ENCODE measurements at places on chromosomes 5 and 9. TPM values are rescaled to one million over a fixed set of nuclear protein-coding genes. Genes with fewer than 3 reads are reported as not detected.

PCDHA1 gene
- total RNA-seq = not detected

SLC36A2 gene
- total RNA-seq = 0.47 TPM

SLC6A18 gene
- total RNA-seq = not detected

STK10 gene
- 39.2 TPM for total RNA-seq

GABRA1 gene
- not detected for total RNA-seq

CCL27 gene
- total RNA-seq = not detected

GRCh38 chr5:172602783-172603231 is 38.3 kb upstream of the NEURL1B start:
- DNase-seq = no peak

DNA sequence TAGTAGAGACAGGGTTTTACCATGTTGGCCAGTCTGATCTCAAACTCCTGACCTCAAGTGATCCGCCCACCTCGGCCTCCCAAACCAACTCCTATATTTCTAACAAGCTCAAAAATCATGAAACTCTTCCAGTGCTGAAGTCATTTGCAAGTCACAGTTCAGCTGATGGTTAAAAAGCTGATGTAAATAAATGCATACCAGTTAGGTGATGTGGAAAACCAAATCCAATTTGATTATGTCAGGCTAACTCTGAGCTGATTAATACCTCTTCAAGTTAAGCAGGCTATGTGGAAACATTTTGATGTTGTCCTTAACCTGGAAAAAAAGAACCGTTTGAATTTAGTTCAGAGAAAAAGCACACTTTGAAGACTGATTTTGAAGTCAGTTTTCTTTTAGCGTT is 51.0 kb downstream of the TMEM252 start:
- no peak for DNase-seq

DNA sequence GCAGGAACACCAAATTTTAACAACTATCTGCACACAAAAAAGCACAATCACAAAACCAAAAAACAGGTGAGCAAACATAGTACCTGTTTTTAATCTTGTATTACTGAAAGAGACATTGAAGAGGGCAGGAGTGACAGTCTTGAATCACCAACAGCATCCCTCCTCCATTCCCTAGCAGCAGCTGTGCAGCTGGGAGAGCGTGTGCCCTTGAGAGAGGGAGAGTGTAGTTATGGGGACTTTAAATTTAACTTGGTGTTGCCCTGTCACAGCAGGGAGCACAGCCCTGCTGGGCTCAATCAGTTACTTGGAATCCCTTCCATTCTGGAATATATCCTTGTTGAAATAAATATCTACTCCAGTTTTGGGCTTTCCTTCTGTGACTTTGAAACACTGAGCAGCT is 1938.7 kb upstream of the NUDT12 start:
- no peak for DNase-seq

DNA sequence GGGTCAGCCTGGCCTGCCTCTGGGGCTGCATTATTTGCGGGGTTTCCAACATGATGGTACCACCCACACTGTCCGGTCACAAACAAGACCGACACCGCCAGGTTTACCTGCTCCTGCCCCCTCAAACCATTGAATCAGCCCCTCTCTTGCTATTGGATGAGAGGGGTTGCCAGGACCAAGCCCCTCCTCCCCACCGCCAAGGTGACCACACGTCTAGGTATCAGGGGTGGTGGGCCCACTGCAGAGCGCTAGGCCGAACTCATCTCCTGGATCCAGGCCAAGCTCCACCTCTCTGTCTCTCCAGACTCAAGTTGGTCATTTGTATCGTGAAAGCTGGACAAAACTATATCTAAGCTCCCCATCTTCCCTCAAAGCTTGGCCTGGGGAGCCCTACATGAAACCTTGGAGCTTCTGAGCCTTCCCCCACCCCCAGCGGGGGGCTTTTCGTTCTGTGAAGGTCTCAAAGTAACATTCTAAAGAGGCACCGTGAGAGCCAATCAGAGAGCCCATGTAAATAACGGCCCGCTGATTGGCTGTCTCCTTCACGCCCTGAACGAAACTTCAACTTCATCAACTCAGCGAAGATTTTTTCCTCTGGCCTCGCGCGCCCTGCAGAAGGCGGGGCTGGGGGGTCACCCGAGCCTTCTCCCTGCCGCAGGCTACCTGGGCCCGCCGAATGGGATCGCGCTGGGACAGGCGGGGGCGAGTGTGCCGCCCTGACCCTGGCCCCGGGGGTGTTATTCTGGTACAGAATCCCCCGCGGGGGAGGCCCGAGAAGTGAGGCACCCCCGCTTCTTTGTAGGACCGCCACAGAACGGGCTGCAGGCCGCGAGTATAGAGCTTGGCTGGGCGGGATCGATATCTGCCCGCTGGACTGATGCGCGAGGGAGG is 49.6 kb upstream of the PSD2 start:
- peak; percentile 50 for DNase-seq

DNA sequence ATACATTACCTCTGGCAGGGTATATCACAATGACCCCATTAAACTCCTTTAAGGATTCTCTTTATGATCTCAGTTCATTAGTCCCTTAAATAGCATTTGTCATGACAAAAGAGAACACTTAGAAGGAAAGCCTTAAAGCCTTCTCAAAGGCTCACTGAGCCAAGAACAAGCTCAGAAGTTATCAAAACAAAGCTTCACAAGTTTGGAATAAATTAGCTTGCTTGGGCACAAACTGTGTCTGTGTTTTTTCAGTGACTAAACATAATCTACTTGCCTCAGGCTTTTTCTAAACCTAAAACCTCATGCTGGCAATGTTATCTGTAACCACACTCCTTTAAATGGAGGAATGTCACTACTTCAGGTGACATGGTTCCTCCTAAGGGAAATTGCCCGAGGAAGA is 1114.9 kb upstream of the C9orf72 start:
- DNase-seq = no peak

DNA sequence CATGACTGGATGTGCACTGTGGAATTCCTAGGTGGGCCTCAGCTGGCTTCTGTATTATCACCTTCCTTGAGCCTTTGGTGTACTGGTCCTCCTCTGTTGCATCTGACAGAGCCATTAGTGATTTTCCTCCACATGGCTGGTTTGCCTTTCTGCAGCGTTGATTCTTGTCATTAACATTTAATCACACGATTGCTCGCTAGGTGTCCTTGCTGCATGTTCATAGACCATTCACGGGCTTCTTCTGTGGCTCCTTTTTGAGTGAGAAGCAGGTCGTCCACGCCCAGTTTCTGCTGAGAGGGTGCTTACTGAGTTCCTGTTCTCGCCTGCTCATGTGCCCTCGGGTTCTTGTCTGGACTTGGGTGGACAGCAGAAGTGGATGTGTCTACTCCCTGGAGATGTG is 29.3 kb downstream of the ADAMTS16 start:
- DNase-seq = no peak

- DNase-seq = no peak
Observed at GRCh38 chr9:21252721-21253547, 13.1 kb upstream of the IFNA14 start.

DNA sequence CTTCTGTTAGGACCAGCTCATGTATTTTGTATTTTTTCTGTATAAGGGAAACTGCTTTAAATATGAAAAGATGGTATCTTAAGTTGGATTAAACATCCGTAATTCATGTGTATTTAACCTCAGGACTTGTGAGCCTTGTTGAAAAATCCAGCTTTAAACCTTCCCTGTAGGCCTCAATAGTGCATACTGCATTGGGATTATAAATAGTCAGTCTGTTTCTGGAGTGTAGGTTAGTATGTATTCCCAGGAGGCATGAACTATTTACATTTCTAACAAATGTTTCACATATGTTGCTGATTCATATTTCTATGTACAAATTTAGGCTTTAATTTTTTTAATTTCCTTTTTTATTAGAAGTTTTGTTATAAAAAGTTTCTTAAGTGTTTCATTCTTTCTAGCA is 137.9 kb upstream of the GRHPR start:
- DNase-seq = no peak

DNA sequence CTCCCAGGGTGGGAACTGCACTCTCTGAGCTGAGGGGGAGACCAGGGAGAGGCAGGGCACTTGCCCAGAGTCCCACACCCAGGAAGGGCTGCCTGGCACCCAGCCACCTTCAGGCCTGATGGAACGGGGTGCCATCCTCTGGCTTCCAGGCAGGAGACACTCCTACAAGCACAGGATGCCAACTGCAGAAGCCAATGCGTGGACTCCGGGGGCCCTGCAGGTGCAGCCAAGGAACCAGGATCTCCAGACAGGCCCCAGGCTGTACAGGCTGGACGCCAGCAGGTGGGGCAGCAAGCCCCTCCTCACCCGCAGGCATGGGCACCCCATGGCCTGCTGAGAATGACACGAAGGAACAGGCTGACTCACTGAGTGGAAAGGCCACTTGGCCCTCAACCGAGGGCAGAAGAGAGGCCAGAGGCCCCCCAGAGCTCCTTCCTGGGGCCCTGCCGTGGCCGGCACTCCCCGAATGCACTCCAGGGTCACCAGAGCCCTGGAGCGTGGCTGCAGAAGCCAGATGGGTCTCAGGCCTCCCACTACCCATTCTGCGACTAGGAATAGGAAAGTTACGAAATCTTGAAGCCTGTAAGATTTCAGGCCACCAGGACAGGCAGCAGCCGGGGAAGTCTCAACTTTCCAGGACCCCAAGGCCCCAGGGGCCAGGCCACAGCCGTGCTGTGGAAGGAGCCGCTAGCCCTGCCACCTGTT is 15.7 kb downstream of the NACC2 start:
- DNase-seq = no peak

- no peak for DNase-seq
Observed at GRCh38 chr9:130937146-130938076, 1.6 kb downstream of the FIBCD1 start.

- DNase-seq = no peak
Observed at GRCh38 chr5:169735913-169736312, 98.8 kb downstream of the DOCK2 start.

GRCh38 chr5:60568646-60569045 is 131.3 kb downstream of the DEPDC1B start:
- no peak for DNase-seq

- no peak for DNase-seq
Observed at GRCh38 chr5:149129181-149129580, 12.1 kb upstream of the ABLIM3 start.

- no peak for DNase-seq
Observed at GRCh38 chr5:139407517-139407916, 3.6 kb upstream of the SPATA24 start.

DNA sequence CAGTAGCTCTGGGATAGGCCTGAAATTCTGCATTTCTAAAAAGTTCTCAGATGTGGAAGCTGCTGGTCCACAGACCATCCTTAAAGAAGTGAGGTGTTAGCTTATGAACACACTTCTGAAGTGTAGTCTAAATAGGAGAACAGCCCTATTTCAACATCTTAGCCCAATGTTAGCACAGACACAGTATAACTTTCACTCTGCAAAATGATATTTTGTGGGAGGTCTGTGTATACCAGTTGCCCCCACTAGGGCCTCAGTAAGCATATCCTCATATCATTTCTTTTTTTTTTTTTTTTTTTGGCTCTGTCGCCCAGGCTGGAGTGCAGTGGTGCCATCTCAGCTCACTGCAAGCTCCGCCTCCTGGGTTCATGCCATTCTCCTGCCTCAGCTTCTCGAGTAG is 7.5 kb upstream of the HABP4 start:
- no peak for DNase-seq

- no peak for DNase-seq
Observed at GRCh38 chr5:27797220-27797619, 758.8 kb upstream of the CDH9 start.

All from omental fat pad (tissue), 4 donors.